Stimulated activated CD8-positive, alpha-beta memory T cell treated with anti-CD3 and anti-CD28 coated beads, Interleukin-15, amount 100 ng/mL, for 1 hour (primary cell): ENCODE measurements at places on chromosomes 13 and 19.

DNA sequence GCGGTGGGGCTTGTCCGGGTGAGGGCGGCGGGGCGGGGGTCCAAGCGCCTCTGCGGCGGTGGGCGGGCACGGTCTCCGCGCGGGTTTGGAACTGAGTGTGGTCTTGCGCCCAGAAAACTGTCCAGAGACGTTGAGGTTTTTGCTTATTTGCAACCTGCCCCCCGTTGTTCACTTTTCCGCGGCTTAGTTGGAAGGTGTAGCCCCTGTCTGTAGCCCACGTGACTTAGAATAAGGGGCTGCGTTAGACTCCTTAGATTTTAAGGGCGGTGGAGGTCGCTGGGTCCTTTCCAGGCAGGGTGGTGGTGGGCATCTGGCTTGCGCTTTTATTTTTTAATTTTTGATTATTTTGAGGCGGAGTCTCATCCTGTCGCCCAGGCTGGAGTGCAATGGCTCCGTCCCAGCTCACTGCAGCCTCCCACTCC is 748 bp downstream of the RPS15 start:
- no peak for DNase-seq

DNA sequence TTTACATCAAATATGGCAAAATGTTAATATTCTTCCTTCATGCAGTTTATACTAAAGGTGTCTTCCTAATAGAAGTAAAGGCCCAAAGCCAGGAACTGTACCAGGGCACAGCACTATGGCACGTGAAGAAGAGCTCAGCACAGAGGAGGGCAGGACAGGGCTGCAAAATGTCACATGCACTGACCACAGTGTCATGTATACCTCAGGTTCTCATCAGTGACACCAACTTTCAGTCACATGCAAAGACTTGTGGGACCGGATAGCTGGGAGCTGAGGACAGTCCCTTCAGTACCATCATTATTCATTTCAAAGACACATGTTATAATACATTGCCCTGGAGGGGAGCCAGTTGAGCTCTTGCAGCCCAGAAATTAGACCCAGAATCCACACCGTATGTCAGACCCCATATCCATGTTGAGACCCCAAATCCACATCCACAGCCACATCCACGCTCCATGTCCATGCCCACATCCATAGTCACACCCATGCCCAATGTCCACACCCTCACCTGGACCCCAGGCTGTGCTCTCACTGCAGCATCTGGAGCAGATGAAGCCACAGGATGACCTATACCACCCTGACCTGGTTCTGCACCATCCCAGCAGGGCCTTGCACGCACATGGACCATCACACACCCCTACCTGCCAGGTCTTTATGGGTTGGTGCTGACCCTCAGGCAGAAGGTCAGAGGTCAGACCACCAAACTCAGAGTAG is 111.8 kb downstream of the TUBA3C start:
- no peak for DNase-seq

- no peak for DNase-seq
Measured at GRCh38 chr19:56712611-56713276, 41.2 kb upstream of the ZNF835 start.

GRCh38 chr13:91313103-91313502 is 34.4 kb upstream of the MIR17HG start:
- DNase-seq = no peak

DNA sequence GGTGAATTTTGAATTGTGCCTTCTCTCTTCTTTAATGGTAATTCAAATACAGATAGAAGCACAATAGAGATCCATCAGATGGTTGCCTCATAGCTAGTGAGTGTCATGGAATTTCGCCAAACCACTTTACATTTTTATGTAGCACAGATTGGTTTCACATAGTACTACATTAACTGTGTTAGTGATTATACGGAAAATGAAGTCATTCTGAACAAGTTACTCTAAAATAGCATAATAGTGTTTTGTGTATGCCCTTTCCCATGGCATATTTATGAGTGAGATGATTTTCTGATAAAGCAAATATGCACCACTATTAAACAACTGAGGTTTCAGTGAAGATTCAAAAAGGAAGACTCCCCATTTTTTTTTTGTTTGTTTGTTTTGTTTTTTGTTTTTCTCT is 1623.5 kb downstream of the PCDH9 start:
- DNase-seq = no peak

DNA sequence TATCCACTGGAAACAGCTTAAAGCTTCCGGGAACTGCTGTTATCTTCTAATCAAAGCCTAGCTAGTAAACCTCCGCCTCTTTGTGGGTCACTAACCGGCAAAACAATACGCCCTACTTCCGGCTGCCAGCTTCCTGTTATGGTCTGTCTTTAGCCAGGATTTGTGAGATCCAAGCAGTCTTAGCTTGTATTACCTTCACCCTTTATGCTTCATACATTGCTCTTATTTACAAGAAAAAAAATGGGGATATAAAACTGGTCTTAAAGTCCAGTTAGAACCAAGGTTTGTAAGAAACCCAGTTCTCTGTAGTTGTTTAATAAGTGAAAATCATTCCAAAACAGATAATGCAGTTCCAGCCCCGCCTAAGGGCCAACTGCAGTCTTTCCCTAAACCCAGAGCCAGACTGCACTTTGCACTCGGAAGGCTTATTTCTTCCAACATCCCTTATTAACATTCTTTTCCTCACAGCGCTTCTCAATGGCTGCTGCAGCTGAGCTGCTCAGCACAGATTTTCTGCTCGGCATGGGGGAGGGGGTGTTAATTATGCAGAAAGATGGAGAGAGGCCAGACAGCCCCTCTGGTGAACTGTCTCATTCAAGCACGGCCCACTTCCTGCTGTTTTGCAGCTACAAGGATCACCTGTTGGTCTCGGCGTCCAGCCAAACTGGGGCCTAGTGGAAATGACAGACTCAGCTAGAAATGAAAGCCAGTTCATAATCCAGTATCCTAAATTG is 368.4 kb downstream of the KLF12 start:
- peak; percentile 34 for DNase-seq

GRCh38 chr19:43625918-43626579 is 6.6 kb upstream of the ZNF428 start:
- DNase-seq = no peak

- DNase-seq = no peak
Measured at GRCh38 chr13:110258876-110259631, 47.9 kb downstream of the COL4A1 start.

GRCh38 chr13:46659413-46660065 is 106.6 kb downstream of the LRCH1 start:
- DNase-seq = no peak

DNA sequence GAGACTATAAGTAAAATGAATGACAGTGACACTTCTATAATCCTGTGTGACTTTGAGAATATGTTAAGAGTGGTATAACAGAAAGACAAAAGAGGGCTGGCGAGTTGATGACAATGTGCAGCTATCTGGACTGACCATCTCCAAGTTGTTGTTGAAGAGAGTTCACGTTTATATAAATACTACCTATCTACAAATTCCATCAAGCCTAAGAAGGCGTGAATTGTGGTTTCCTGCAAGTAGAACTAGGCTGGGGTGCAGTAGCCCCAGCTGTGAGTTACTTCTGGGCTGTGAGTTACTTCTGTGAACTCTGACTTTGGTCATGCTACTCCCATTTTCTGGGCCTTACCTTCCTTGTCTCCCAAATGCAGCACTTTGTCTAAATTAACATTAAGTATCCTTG is 561.0 kb downstream of the TBC1D4 start:
- DNase-seq = no peak

DNA sequence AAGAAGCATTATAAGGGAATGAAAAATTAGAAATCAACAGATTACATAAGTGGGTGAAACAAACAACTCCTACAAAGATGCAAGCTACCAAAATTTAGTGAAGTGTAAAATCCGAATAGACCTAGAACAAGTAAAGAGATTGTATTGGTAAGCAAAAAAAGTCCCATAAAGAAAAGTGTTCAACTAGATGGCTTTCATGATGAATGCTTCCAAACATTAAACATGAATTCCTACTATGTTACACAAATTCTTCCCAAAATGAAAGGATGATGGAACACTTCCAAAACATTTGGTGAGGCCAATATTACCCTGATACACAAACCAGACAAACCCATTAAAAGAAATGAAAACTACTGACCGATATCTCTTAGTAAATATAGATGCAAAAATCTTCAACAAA is 139.0 kb downstream of the GPC5 start:
- no peak for DNase-seq

- peak; percentile 95 for DNase-seq
Measured at GRCh38 chr13:50124536-50125303, 109.5 kb downstream of the KCNRG start.

- DNase-seq = no peak
Measured at GRCh38 chr13:104785952-104786351, 1719.7 kb upstream of the SLC10A2 start.

DNA sequence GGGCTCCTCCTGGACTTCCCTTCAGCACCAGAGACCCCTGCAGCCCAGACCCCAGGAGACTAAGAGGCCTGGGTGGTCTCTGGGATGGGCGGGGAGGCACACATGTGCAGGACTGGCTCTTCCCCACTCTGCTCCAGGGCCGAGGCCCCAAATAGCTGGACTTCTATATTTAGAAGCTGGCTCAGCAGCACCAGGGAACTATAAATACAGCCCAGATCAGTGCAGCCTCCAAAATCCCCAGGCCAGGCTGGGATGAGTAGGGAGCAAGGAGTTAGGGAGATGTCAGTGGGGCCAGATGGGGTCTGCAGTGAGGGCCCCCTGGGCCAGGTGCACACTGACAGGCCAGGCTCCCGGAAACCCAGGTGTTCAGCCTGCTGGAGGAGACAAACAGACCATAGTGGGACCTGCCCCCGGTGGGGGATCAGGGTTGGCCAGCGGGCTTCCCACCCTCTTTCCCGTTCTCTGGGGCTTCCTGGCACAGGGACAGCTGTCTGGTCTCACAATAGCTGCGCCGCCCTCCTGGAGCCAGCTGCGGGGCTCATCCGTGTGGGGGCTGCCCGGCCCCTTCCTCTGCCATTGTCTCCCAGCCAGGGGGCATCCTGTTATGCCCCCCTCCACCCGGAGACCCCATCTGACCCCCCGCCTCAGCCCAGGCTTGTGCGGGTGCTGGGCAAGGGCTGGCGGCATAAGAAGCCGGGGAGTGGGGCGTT is 5.5 kb upstream of the ADGRE5 start:
- no peak for DNase-seq

- DNase-seq = no peak
Measured at GRCh38 chr13:97548138-97548537, 114.2 kb downstream of the RAP2A start.

GRCh38 chr19:5997371-5997770 is 19.4 kb upstream of the RANBP3 start:
- no peak for DNase-seq

DNA sequence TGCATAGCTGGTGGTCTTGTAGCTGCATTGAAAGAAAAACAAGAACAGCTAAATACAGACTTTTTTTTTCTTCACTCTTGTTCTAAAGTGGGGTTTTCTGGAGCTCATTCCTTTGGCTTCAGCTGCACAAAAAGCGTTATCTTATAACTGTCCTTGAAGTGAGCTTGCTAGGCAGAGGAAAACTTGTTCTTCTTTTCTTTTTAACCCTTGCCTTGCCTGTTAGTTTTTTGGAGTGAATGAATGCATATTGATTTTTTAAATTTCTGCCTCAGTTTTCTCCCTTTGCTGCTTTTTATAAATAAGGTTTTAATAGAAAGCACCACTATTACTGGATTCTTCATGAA is 1.5 kb downstream of the ZNF765 start:
- DNase-seq = no peak

DNA sequence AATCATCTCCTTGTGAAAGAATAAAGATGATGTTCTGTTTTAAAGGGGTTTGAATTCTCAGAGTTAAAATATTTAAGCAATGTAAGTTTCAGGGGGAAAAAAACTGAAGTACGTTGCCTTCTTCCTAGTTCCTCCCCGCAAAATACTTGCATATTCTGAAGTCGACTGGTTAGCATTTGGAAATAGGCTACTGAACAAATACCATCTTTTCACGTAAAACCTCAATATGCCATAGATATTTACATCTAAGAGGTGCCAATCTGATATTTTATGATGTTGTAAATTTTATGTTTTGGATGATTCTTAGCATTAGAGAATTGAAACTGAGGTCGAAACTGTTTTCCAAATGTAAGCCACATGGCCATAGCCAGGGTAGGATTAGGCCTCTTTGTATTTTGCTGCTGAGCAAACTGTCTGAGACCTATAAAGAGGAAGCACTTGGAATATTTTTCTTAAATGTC is 138.3 kb downstream of the FLT1 start:
- no peak for DNase-seq

- no peak for DNase-seq
Measured at GRCh38 chr19:42023121-42023942, 29.3 kb upstream of the ATP1A3 start.

DNA sequence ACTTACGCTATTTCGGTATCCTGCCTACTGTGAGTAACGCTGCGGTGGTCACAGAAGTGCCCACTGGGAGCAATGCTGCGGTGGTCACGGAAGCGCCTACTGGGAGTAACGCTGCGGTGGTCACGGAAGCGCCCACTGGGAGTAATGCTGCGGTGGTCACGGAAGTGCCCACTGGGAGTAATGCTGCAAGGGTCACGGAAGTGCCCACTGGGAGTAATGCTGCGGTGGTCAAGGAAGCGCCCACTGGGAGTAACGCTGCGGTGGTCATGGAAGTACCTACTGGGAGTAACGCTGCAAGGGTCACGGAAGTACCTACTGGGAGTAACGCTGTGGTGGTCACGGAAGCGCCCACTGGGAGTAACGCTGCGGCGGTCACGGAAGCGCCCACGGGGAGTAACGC is 52.1 kb upstream of the SOX1 start:
- DNase-seq = no peak

GRCh38 chr19:43525836-43526771 is 897 bp downstream of the ETHE1 start:
- no peak for DNase-seq

GRCh38 chr19:16861011-16861410 is 27.8 kb upstream of the F2RL3 start:
- no peak for DNase-seq

- DNase-seq = no peak
Measured at GRCh38 chr19:4009990-4010807, 2.7 kb downstream of the PIAS4 start.

DNA sequence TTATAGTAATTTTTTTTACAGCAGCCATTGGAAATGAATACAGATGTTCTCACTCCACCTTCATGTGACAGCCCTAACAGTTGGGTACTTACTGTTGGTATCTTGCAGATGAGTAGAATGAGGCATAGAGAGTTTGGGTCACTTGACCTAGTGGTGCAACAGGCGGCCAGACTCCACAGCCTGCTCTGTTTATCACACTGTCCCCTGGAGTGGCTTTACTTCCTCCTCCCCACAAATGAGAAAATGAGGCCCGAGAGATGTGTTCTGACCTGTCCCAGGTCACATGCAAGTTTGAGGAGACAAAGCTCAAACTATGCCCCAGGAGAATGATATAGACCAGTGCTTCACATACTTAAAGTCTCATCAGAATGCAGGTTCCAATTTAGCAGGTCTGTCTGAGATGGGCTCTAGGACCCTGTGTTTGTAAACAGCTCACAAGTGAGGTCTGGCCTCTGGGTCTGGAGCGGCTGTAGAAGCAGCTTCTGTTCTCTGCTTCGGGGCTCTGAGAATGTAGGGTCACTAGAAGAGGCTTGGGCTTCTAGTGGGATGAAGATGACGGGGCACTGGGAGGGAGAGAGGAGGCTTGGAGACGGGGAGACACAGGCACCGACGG is 37.4 kb upstream of the RCBTB2 start:
- DNase-seq = no peak
